ENCODE measurements at places on chromosomes 2 and 18. TPM values are rescaled to one million over a fixed set of nuclear protein-coding genes. Genes with fewer than 3 reads are reported as not detected.

SRSF7 gene
- 55.0 TPM for total RNA-seq

TIA1 gene
- 32.6 TPM for total RNA-seq

MBOAT2 gene
- 4.6 TPM for total RNA-seq

HJURP gene
- total RNA-seq = 2.6 TPM

CNGA3 gene
- not detected for total RNA-seq

MAP2 gene
- 5.8 TPM for total RNA-seq

SULT1C2 gene
- total RNA-seq = not detected

FECH gene
- 53.4 TPM for total RNA-seq
